ENCODE measurements at places on chromosomes 3 and 15.

GRCh38 chr15:81807806-81808205 lies 238.0 kb downstream of the MEX3B start:
- DNase-seq, result no peak

DNA sequence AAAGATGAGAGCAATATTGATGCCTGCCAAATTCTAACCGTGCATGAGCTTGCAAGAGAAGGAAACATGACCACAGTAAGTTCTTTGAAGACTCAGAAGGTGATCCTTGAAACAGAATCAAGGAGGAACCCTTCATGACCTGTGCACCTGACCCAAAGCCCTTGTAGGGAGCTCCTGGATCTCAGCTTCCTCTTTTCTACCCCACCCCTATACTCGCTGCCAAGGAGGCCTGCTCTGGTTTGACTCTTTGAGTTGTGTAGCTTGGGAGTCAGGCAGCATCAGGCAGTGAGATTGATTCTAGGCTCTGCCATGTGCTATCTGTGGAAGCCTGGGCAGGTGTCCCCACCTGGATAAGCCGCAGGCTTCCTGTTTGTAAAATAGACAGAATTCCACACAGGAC lies 10.6 kb downstream of the TTC21A start:
- no peak for DNase-seq

DNA sequence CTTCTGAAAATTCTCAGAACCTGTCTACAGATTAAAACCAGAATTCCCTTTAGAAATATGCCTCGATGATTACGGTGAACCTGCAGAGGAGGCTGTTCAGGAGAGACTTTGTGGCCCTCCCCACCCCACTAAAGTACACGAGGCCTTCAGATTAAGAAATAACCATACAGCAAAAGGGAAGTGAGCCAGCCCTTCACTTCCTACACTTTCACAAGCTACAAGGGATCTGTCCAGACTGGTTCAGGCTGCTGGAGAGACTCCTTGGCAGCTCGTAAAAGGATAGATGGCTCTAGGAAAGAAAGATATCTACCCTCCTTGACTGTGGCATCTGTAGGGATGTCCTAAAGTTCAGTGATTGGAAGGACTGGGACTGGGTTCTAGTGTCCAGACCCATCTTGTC lies 102.6 kb downstream of the ALDH1A2 start:
- DNase-seq, result no peak

DNA sequence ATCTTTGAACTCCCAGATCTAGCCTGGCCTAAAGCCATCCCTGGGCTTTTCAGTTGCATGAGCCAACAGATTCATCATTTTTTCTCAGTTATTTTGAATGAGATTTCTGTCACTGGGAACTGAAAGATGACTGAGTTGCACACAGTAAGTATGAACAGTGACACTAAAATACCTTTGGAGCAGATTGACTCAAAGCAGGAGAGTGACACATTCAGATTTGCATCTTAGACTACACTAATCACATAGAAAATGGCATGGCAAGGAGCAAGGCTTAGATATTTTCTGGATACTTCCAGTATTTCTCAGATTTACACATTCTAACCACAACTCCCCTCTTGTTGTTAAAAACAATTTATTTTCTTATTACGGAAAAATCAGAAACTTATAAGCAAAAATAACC lies 32.8 kb downstream of the SEC62 start:
- no peak for DNase-seq

DNA sequence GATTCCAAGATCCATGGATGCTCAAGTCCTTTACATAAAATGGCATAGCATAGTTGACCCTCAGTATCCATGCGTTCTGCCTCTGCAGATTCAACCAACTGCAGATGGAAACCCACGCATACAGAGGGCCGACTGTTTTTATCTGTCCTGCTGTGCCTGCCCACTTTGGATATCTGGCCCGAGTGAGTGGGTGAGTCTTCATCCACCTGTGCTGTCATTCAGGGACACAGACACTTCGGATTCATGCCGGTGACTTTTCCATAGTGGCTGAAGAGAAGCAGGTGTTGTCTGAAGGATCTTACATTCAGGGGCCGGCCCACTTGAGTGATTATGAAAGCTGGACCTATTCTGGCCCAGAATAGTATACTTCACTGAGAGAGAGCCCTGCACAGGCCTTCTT lies 85.1 kb downstream of the RYR3 start:
- DNase-seq, result no peak

DNA sequence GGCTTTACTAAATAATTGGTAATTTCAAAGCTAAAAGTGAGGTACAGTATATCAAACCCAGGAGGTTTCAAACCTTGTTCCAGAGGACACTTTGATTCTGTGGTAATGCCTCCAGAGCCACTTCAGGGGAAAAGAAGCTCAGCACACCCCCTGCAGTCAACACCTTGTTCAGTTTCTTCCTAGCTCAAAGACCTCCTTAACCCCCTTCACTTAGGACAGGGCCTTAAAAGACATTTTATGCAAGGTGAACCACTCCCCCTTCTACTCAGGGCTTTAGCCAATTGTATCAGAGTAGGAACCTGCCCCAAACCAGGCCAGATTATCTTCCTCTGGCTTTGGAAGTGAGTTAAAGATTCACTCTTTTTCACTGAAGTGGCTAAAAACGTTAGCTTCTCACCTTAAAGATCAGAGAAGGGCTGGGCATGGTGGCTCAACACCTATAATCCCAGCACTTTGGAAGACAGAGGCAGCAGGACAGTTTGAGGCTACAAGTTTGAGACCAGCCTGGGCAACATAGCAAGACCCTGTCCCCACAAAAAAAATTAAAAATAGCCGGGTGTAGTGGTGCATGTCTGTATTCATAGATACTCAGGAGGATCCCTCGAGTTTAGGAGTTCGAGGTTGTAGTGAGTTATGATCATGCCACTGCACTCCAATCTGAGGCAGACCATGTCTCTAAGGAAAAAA lies 3.4 kb downstream of the DENND6A start:
- no peak for DNase-seq

GRCh38 chr3:47261301-47261700 lies 21.3 kb downstream of the KIF9 start:
- DNase-seq, result no peak

DNA sequence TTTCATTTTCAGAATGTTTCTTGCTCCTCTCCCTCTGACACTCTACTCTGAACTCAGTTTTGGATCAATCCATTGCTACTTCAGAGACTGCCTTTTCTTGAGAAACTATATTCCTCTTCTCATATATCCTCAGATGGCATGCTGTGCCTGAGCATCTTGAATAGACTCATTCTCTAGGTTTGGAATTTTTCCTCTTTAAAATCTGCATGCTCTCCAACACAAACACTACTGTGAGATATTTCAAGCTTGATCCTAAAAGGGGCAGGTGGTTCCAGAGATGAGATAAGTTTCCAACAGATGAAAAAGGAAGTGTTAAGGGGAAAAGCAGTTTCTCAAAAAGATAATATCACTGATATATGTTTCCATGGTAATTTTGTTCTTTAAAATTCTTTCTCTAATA lies 742.2 kb upstream of the EPHA6 start:
- no peak for DNase-seq

DNA sequence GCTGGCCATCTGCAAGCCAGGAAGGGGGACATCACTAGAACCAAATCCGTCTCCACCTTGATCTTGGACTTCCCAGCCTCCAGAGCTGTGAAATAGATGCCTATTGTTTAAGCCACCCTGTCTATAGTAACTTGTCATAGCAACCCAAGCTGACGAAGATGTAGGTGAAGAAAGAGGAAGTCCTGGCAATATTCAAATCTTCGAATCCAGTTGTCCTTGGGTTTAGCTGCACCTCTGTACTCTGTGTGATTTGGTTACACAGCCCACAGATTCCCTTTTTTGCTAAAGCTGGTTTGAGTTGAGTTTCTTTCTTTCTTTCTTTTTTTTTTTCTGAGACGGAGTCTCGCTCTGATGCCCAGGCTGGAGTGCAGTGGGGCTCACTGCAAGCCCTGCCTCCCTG lies 68.0 kb upstream of the XCR1 start:
- no peak for DNase-seq

- no peak for DNase-seq
Measured at GRCh38 chr3:157240408-157240807, 80.5 kb upstream of the CCNL1 start.

DNA sequence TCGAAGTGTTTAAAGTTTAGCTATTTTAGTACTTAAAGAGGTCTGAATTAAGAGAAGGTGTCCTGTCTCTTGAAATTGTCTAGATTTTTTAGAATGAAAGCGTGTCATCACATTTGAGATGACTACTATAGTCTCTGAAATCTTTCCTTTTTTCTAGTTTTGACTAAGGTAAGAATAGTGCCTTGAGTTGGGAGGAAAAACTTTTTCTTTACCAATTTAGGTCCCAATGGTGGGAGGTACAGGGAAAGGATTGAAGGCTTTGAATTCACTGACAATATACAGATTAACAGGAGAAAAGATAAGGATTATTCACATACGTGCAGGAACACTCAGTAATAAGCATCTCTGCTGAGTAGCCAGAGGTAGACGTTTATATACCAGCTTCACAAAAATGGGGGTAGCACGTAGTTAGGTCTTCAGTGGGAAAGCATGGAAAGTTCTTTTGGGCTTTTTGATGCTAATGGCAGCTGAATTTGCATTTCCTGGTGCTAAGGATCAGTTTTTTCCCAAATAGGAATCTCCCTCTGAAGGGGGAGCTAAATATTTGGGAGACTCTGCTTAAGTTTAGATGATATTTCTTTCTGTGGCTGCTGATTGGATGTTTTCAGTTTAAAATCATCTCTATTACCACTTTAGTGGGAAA lies 88.1 kb downstream of the VPS8 start:
- DNase-seq, result no peak

DNA sequence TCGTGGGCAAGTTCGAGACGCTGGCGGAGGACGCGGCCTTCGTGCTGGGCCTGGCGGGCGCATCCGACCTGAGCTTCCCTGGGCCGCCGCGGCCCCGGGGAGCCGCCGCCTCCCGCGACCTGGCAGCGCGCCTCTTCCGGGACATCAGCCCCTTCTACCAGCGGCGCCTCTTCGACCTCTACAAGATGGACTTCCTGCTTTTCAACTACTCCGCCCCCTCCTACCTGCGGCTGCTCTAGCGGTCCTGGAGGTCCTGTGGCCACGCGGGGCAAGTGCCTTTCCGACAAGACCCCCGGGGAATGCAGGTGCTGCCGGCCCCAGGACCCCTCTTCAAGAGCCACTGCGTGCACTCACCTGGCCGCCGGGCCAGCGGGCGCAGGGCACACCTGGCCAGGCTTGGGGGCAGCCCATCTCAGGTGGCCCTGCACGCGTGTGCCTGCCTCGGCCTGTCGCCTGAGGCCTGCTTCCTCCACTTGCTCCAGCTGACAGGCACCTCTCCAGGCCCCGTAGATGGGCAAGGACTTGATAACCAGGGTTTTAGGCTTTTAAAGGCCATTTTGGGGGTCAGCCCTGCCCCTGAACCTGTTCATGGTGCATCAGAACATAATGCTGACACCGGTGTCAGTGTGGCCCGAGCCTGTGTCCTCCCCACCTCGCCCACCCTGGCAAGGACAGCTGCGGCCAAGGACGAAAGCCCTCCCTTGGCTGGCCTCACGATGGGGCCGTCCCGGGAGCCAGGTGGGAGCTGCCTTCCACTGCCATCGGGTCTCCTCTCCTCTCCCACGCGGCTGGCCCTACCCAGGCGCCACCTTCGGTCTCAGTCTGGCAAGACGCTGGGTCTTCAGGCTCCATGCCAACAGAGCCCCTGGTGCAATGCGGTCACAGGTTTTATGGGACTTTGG lies 16.1 kb downstream of the C3orf22 start:
- no peak for DNase-seq

GRCh38 chr15:64536244-64536836 lies 76.0 kb downstream of the ZNF609 start:
- DNase-seq, result no peak

GRCh38 chr3:164460851-164461250 lies 617.4 kb downstream of the SI start:
- no peak for DNase-seq

GRCh38 chr3:135155228-135155627 lies 360.2 kb downstream of the EPHB1 start:
- no peak for DNase-seq

GRCh38 chr3:119637679-119638477 lies 22.5 kb downstream of the POPDC2 start:
- DNase-seq, result no peak

DNA sequence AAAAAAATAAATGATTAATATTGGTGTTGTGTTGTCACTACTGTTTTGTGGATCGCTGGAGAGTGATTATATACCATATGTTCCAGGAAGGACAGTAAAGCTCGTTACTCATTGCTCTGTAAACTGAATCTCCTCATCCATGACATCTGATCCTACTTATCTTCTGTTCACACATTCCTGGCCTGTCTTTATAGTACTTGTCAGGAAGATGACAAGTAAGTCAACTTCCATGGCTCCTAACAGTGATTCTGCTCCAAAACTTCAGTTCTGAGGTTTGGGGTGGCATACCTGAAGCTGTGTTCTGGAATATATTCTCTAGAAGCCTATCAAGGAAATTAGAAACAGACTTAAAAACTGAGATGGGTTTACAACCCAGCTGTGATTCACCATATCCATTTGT lies 288.9 kb downstream of the ZBBX start:
- no peak for DNase-seq

DNA sequence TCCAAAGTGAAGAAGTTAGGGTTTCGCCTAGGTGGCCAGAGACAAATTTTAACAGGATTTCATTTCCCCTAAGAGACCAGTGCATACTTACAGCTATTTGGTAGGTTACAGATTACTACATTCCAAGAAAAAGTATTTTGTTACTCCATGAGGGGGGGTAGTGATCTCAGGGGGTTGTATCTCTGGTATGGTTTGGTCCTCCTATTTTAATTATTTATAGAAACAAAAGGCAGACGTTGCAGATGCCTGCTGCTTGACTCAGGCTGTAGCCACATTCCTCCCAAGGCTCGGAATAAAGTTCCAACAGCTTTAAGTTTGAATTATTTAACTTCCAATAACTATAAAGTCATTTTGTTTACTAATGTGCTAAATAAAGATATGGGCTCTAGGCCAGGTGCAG lies 1.3 kb upstream of the TRIM59 start:
- no peak for DNase-seq

- no peak for DNase-seq
Measured at GRCh38 chr15:70198441-70199123, 100.9 kb upstream of the TLE3 start.

Data from activated effector memory CD4-positive, alpha-beta T cell treated with Interleukin-2 at 50 U/mL for 16 hours (primary cell).